Thyroid gland (tissue), 4 donors: ENCODE measurements at places on chromosomes 4 and X.
A peak's percentile ranks its signal among the peaks of the same experiment; 100 is the strongest.

- no peak for DNase-seq
Measured at GRCh38 chrX:153700376-153700945, 12.7 kb downstream of the SLC6A8 start.

DNA sequence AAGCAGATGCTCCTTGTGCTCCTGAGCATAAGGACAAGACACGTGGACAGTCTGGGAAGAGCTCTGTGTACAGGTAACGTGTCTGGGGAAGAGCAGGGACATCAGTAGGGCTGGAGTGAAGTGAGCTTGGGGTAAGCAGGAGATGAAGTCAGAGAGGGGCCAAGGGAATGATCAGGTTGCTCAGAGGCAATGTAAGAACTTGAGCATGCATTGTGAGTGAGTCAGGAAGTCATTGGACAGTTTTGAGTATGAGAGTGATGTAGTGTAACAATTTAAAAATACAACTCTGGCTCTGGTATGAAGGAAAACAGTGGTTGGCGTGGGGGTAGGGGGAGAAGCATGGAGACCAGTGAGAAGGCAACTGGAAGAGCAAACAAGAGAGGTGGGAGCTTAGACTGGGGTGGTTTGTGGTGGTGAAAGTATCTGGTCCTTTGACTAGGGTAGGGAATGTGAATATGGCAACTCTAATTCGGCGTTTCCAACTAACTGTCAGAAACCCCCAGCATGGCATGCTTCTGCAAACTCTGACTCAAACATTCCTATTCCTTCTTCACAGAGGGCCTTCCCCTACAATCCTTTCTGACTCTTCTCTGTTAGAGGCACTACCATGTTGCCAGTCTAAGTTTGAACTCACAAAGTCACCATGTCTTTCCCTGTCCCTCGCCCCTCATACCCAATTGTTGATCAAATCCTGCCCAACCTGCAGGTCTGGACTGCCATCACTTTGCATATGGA, 57.2 kb downstream of the STBD1 start:
- DNase-seq, result no peak

GRCh38 chr4:179017581-179017980, 1575.3 kb upstream of the AGA start:
- DNase-seq, result no peak

GRCh38 chr4:98298022-98298421, 36.8 kb downstream of the RAP1GDS1 start:
- DNase-seq, result no peak

DNA sequence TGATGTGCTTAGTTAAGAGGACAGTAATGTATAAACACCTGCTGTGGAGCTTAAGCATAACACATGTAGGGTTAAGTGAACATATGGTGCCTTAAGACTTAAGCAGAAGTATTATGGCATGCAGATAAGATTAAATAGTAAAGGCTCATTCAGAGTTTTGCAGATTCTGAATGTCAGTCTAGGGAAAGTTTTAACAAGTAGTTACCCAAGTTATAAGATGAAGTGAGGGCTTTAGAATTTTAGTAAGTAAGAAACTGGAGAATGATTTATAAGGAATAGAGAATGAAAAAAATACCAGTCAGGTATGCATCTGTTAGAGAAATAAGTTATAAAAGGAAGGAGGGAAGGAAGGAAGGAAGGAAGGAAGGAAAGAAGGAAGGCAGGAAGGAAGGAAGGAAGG, 902.1 kb downstream of the TRAM1L1 start:
- DNase-seq, result no peak

DNA sequence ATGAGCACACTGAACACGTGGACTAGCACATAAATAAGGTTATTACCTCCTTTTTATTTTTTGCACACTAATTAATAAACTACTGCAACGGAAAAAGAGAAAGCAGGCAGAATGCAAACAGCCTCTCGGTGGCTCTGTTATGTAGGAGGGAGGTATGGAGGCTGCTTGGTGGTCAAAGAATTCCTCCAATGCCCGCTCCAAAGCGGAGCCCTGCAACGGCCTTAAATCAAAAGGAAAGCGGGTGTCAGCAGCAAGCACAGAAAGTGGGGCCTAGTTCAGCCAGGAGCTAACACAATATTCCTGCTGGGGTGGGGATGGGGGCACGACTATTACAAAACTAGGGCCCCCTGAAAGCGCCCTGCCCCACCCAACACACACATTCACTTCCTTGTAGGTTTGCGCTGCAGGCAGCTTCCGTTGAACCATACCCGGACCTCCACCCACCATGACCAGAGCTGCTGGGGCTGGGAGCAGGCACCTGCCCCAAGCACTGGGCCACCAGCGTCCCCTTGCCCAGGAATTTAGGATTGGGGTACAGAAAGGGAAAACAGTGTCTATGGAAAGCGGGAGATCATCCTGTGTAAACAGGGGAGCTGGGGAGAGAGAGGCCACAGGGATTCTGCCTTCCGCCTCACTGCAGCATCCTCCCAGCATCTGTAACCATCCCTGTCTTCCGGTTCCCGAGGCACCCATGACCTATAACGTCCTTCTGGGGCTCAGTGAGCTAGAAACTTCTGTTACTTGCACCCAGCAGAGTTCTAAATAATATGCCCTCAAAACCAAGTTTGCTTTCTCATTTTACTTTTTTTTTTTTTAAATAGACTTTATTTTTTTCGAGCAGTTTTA, 57.1 kb upstream of the DDX3X start:
- DNase-seq, result no peak

GRCh38 chr4:74733756-74734155, 60.6 kb downstream of the BTC start:
- no peak for DNase-seq

DNA sequence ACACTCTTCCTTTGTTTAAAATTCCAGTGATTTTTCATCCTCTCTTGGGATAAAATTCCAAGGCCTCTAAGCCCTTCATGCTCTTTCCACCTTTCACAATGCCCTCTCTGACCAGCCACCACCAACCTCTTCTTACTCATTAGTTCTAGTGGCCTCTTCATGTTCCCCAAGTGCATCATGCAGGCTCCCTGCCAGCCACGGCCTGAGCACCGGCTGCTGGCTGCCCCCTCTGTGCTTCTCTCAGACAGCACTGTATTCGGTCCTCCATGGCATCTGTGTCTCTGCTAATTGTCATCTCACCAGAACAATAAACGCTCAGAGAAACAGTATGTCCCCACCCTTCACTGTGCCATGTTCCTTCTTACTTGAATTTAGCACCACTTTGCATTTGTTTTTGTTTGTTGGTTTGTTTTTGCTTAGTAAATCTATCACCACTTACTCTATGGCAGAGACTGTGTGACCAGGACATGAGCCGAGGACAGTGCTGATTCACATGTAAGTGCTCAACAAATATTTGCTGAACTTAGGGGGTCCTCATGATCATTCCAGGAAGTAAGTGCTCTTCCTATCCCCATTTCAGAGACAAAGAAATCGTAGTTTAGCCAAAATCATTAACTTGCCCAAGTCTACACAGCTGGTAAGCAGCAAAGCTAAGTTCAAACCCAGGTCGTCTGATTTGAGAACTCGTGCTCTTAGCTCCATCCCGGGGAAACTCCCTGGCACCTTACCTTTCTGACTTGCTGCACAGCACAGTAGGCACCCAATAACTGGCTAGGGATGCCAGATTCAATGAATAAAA, 77.1 kb upstream of the UCP1 start:
- DNase-seq, result peak; percentile 49

- no peak for DNase-seq
Measured at GRCh38 chrX:155949098-155949497, 48.4 kb upstream of the IL9R start.

DNA sequence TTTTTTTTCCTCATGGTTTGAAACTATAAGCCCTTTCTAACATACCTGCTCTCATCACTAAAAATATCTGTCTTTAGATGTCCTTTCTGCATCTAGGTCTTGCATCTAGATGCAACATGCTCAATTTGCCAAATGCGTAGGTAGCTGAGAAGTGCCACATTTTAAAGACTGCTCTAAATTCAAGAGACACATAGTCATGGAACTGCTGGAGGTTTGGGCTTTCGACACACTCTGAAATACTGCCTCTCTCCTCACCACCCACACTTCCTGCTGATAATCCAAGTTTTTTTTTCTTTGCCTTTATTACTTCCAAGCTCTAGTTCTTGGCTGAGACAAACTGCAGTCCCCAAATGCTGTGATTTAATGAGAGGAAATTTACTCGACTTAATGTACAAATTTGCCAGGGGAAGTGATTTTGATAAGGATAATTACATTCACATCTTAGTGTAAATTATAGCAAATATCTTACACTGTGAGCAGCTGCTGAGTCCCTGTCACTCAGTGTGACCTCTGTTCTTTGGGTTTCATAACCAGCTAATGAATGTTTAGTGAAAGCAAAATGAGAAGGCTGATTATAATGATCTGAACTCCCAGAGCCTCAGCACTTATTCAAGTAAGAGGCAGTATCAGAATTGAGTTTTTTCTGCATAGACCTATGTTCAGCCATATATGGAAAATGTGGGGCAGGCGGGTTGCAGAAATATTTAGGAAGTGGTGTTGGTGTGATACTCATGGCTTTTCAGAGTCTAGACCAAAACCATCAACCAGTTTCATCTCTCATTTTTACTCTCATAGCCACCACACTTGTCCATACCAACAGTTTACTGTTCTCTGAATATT, 31.3 kb downstream of the DRD5 start:
- DNase-seq, result no peak

- DNase-seq, result peak; percentile 47
Measured at GRCh38 chr4:76950052-76950955, 752 bp downstream of the SEPTIN11 start.

DNA sequence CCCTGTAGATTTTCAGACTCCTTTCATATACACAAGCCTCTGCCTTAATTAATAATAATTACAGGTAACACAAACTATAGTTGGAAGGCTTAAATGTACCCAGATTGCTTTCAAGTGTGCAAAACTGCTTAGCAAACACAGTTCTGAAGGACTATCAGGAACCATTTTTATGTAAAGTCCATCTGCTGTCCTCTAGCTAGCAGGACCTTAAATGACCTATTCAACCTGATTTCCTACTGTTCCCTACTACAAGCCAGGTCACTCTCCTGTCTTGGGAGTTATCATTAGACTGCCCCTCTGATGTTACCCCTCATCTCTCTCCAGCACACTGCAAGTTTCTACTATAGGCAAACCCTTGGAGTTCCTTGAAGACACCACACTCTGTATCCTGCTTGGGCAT, 157.3 kb downstream of the GBA3 start:
- DNase-seq, result no peak

DNA sequence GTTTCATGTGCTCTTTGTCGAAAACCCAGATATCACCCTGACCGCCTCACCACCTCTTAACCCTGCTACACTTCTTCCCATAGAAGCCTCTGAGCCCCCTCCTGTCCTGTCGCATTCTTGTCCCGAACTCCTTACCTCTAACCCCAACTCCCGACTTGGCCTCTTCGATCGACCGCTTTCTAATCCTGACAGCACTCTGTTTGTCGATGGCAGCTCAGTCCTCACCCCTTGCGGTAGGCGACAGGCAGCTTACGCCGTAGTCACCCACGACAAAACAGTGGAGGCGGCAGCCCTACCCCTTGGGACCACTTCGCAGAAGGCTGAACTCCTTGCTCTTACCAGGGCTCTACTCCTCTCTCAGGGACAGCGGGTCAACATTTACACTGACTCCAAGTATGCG, 961.7 kb downstream of the RPA4 start:
- DNase-seq, result no peak

GRCh38 chr4:56391270-56391669, 4.0 kb upstream of the AASDH start:
- no peak for DNase-seq

- DNase-seq, result no peak
Measured at GRCh38 chrX:122512561-122513072, 671.5 kb upstream of the GRIA3 start.

DNA sequence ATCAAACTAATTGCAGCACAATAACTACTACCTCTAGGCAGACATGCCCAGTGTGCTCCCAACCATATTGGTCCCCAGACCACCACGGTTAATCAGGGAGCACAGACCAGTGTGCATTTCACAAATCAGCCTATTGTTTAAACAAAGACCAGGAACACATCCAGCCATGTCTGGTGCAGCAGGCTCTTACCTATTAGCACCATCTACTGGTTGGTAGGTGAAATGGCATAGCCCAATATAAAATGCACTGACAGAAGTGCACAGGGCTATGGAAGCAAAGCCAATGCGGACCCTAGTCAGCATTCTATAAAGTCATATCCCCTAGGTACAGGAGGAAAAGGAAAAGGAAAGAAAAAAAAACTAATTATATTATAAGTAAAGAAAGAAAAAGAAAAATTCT, 15.5 kb upstream of the CYLC1 start:
- DNase-seq, result no peak

- DNase-seq, result no peak
Measured at GRCh38 chr4:145879598-145879997, 59.0 kb downstream of the ZNF827 start.

GRCh38 chrX:95884186-95884585, 800.5 kb upstream of the DIAPH2 start:
- no peak for DNase-seq

DNA sequence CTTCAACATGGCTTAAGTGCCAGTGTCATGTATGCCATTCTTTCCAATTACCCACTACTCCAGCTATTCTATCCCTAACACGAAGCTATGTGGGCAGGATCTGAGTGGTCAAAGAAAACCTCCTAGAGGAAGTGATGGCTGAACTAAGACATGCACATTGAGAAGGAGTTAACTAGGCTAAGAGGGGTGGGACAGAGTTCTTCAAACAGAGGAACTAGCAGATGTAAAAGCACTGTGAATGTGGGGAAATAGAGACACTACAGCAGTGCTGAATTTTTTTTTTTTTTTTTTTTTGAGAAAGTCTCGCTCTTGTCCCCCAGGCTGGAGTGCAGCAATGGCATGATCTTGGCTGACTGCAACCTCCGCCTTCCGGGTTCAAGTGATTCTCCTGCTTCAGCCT, 6.2 kb downstream of the JCHAIN start:
- no peak for DNase-seq

DNA sequence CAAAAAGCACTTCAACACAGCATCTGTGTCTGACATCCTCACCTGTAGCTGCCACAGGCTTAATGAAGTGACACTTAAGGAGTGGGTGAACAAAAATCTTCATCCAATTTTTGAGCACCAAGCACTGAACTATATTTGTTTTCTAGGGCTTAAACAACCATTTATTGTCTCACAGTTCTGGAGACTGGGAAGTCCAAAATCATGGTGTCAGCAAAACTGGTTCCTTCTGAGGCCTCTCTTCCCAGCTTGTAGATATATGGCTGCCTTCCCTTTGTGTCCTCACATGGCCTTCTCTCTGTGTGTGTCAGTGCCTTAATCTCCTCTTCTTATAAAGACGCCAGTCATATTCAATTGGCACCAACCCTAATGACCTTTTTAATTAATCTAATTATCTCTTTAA, 189.2 kb upstream of the CLNK start:
- DNase-seq, result no peak

- no peak for DNase-seq
Measured at GRCh38 chr4:155745984-155746383, 12.8 kb upstream of the GUCY1B1 start.

- no peak for DNase-seq
Measured at GRCh38 chr4:2352729-2353221, 65.7 kb downstream of the ZFYVE28 start.

DNA sequence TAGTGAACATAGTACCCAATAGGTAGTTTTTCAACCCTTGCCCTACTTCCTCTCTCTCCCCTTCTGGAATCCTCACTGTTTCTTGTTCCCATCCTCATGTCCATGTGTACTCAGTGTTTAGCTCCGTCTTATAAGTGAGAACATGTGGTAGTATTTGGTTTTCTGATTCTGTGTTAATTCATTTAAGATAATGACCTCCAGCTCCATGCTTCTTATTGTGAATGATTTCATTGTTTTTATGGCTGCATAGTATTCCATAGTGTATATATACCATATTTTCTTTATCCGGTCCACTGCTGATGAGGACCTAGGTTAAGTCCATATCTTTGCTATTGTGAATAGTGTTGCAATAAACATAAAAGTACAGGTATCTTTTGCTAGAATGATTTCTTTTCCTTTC, 31.0 kb downstream of the IRF2 start:
- no peak for DNase-seq
